ENCODE measurements at places on chromosomes 3 and 15.

GRCh38 chr3:129412542-129413198, 15.8 kb downstream of the EFCAB12 start:
- no peak for DNase-seq

DNA sequence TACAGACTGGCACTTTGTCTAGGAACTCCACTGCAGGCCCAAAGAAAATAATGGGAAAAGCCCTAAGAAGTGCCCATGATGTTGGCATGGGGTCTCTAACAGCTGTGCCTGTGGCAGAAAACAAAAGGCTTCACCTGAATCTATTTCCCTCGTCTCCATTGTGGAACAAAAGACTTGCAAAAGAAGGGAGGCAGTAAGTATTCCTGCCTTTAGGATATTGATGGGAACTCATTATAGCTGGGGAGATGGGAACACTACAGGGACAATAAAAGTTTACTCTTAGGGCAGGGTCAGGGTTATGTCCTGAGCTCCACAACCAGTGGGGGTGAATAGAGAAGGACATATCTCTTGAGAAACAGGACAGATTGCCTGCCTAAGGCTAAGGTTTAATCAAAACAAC, 930.6 kb upstream of the EPHA6 start:
- DNase-seq, result no peak

GRCh38 chr3:37935290-37935668, 55.3 kb upstream of the VILL start:
- DNase-seq, result no peak

DNA sequence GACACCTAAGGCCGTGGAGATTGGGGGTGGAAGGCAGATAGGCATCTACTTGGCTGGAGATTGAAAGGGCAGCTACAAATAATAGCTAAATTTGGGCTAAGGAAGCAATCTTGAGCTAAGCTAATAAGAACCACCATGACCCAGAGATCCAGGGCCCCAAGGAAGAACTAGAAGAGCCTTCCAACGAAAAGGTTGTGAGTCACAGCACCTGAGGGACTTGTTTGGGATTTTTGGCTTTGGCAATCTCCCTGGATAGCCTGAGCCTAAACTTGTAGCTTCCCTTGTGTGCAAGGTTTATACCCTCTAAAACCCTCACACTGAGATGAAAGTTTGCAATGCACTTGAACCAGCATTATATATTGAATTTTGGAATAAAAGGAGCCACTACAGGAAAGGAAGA, 364.0 kb upstream of the IL12A start:
- DNase-seq, result no peak

DNA sequence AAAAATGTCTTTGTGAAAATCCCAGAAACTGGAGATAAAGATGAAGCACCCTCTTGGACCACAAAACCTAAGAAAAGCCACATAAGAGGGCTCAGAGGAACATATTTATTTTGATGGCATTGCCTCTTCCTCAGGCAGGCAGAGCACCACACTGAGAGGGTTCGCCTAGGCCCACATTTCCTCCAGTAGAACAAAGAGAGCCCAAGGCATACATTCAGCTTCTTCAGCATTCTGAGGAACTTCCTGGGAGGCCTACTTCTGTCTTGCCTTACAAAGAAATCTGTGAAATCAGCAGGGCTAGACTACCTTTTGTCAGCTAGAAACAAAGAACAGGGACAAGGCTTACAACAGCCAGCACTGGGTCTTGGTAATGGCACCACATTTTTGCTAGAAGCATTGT, 1325.3 kb downstream of the SI start:
- DNase-seq, result no peak

DNA sequence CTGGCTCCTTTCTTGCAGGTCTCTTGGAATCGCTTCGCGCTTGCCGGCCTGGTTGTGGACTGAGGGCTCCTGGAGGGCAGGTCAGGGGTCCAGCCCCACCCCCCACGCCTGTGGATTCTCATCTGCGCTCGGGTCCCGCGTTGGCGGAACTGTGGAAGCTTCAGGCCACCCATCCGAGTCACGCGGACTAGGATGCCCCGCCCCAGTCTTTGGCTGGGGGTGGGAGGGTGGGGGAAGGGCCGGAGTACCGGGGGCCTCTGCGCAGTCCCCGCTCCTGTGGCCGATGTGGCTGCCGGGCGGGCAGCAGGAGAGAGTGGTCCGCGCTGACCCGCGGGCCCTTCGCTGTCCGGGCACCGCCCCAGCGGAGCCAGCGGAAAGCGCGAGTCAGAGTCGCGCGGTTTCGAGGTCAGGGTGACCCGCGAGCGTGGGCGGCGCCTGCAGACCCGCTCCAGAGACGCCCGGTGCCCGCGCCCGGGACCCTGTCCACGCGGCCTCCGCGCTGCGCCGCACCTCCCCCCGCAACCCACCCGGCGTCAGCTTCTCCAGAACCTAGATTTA, 114.2 kb downstream of the KLF13 start:
- no peak for DNase-seq

DNA sequence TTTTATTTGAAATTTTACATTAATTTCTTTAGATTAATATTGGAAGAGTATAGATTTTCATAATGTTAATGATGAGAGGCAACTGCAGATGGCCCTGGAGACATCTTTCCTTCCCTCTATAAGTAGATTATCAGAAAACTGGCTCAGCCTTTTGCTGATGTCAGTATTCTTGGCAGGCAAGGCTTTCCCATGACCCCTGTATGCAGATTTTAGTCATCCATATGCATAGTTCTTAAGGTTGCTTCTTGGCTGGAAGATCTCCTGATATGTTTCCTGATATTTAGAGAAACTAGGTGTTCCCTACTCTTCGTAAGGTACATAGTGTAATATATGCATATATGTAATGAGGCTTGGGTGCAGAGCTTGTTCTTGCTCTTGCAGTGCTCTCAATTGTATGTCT, 911.4 kb downstream of the EPHA3 start:
- DNase-seq, result no peak

GRCh38 chr3:38039101-38039898, at the start of gene DLEC1:
DLEC1 (plus strand) TSS chr3:38039208; CDS start chr3:38039226, 18 bp downstream.
- peak; percentile 76 for DNase-seq

GRCh38 chr3:113211330-113212149, at the start of gene BOC:
BOC (plus strand) TSS chr3:113211557; CDS start chr3:113249803, 38,246 bp downstream.
- DNase-seq, result no peak

DNA sequence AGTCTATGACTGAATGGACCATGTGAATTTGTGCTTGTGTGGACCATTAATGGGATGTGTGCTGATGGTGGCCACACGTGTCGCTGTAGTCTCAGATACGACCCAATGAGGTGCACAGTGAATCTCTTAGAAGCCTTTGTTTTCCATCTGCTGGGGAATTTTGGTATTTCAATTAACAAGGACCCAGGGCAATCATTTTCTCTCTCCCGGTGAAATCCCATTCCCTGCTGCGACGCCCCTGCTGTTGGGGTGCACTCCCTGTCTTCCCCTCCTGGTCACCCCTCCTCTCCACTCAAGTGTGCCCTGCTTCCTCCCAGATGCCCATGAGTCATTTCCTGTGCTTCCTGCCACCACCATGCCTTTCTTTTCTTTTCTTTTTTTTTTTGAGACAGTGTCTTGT, 32.7 kb downstream of the EBLN2 start:
- no peak for DNase-seq

GRCh38 chr3:66496746-66497145, 4.1 kb downstream of the LRIG1 start:
- DNase-seq, result no peak

- no peak for DNase-seq
Observed at GRCh38 chr3:44241706-44242105, at the start of gene TOPAZ1. TOPAZ1 (plus strand) TSS chr3:44241886; CDS start chr3:44242054, 168 bp downstream.

GRCh38 chr3:108936924-108937689, 16.6 kb downstream of the GUCA1C start:
- DNase-seq, result no peak

DNA sequence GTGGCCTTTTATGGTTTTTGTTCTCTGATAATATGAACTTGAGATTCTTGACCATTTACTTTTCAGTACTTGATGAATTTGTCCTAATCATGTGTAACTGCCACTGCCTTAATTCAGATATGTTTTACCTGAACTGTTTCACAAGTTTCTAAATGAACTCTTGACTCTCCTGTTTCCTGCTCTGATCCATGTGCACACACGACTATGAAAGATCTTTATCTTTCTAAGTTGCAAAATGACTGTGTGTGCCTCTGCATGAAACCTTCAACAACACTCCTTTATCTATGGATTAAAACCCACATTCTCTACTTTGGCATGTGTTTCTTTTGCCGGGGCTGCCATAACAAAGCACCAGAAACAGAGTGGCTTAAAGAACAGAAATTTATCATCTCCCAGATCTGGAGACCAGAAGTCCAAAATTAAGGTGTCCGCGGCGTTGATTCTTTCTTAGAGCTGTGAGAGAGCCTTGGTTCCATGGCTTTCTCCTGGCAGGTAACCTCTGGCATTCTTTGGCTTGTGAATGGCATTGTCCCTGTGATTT, 275.0 kb downstream of the ADAMTSL3 start:
- no peak for DNase-seq

- DNase-seq, result no peak
Observed at GRCh38 chr3:63523100-63523499, 129.4 kb upstream of the SNTN start.

- no peak for DNase-seq
Observed at GRCh38 chr3:35739181-35739809, 100.0 kb downstream of the ARPP21 start.

DNA sequence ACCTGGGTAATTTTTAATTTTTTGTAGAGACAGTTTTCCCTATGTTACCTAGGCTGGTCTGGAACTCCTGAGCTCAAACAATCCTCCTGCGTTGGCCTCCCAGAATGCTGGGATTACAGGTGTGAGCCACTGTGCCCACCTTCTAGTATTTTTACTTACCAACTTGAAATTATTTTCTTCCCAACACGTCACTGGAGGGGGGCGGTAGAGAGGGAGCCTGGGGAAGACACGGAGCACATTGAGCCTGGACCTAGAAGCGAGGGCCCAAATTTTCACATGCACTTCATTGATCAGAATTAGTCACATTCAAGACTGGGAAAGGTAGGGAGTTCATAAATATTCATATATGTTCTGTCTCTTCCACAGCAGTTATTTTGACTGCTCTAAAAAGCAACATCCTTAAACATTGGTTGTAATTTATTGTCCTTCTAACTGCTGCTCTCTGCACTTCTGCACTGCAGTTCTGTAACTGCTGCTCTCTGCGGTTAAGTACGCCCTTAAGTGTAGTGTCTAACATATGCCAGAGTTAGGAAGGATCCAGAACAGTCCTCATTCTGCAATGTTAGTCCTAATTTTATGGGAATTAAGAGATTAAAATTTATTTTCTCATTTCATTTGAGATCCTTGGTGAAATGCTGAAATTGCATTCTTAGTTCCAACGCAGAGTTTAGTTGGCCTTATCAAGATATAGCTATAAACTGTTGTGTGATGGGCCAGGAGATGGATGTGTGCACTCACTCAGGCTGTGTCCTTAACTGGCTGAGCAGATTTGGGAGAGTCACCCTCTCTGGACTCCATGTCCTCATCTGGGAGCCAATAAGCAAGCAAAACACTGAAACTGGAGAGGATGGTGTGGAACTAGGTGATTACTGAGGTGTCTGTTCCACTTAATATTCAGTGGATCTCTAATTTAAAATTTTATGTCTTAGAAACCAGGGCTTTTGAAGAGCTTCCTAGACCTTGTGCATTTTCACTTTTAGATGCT, 98.2 kb downstream of the STRIT1 start:
- no peak for DNase-seq

- DNase-seq, result no peak
Observed at GRCh38 chr3:134216191-134216764, 34.4 kb downstream of the RYK start.

- no peak for DNase-seq
Observed at GRCh38 chr3:55197021-55197420, 269.2 kb upstream of the LRTM1 start.

DNA sequence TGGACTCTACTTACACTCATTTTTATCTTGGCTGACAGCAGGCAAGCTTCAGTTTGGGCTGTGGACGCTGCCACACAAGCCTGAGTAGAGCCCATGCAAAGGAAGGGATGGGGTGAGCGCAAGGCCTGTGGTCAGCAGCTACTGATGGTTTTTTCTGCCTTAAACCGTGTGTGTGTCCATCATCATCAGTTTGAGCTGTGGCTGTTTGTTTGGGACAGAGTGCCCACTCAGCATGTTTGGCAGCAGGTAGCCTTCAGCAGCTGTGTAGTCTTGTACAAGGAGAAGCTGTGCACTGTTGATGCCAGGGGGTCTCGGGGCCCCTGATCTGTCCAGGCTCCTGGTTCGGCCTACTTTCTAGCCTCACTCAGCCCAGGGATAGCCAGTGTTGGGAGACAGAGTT, 3.5 kb downstream of the RBM15B start:
- DNase-seq, result no peak

DNA sequence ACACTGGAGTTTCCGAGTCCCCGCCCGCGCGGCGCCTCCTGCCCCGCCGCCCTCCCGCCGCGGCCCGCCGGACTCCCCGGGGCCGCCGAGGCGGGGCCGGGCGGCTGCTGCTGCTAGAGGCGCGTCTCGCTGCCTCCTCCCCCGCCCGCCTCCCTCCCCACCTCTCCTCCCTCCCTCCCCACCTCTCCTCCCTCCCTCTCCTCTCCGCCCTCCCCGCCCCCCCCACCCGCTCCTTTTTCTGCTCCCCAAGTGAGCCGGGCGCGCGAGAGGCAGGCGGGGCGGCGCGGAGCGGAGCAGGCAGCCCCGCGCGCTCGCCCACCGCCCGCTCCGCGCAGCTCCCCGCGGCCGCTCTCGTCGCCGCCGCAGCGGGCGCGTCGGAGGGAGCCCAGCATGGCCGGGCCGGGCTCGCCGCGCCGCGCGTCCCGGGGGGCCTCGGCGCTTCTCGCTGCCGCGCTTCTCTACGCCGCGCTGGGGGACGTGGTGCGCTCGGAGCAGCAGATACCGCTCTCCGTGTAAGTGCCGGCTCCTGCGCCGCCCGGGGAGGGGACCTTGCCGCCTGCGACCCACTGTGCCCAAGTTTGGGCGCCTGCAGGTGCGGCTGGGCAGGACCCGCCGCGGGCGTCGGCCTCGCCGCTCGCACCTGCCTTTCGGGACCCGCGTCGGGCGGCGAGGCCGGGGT, at the start of gene CACNA2D3:
CACNA2D3 (plus strand) TSS at position 229 of the 679 bp plus-strand sequence.
- DNase-seq, result no peak

GRCh38 chr15:88900309-88900981, 5.1 kb upstream of the HAPLN3 start:
- DNase-seq, result no peak

- no peak for DNase-seq
Observed at GRCh38 chr3:66538390-66538789, 37.6 kb upstream of the LRIG1 start.

GRCh38 chr3:66454464-66454859, 46.4 kb downstream of the LRIG1 start:
- DNase-seq, result no peak

DNA sequence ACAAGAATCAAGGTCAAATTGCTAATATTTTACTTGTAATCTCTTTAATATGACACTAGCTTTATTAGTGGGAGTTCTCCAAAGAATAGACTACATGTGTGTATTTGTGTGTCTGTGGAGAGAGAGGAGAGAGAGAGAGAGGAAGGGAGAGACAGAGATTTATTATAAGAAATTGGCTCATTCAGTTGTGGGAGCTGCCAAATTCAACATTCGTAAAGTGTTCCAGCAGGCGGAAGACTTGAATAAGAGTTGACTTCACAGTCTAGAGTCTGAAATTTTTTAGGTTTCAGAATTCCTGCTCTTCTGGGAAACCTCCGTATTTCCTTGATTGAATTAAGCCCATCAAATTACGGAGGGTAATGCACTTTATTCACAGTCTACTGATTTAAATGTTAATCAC, 4.7 kb upstream of the CLDN1 start:
- no peak for DNase-seq

- DNase-seq, result no peak
Observed at GRCh38 chr3:172625404-172625803, 85.5 kb downstream of the NCEH1 start.
